Kidney epithelial cell (primary cell): ENCODE measurements at places on chromosomes 1 and 21. TPM values are rescaled to one million over a fixed set of nuclear protein-coding genes. Genes with fewer than 3 reads are reported as not detected.

Gene FCRL1
- not detected in 2 replicates for total RNA-seq

Gene SYT14
- 28.1 and 32.6 TPM in 2 replicates for total RNA-seq

Gene NUAK2
- total RNA-seq, result 139 and 140 TPM in 2 replicates

Gene DMRTA2
- total RNA-seq, result not detected in 2 replicates

Gene KRTAP13-2
- total RNA-seq, result not detected in 2 replicates

Gene MTMR11
- total RNA-seq, result 14.1 and 27.9 TPM in 2 replicates

Gene CFAP74
- total RNA-seq, result not detected in 2 replicates

Gene DEPDC1
- total RNA-seq, result 8.9 and 10.7 TPM in 2 replicates

Gene TNNT2
- 0.08 and 0.89 TPM in 2 replicates for total RNA-seq

Gene LCE2B
- not detected in 2 replicates for total RNA-seq

Gene CERS2
- 138 and 143 TPM in 2 replicates for total RNA-seq

Gene RYR2
- total RNA-seq, result not detected in 2 replicates

Gene HSPG2
- 122 and 152 TPM in 2 replicates for total RNA-seq

Gene ASAP3
- total RNA-seq, result 17.7 and 27.1 TPM in 2 replicates

Gene TRIM46
- total RNA-seq, result 7.1 and 9.1 TPM in 2 replicates

Gene CELSR2
- 18.1 and 19.4 TPM in 2 replicates for total RNA-seq

Gene RAB13
- 46.3 and 48.7 TPM in 2 replicates for total RNA-seq

Gene S100A7
- total RNA-seq, result not detected in 2 replicates

Gene VHLL
- total RNA-seq, result not detected in 2 replicates

Gene DISP1
- 4.7 and 7.1 TPM in 2 replicates for total RNA-seq

Gene CHML
- 15.3 and 20.5 TPM in 2 replicates for total RNA-seq

Gene DCDC2B
- total RNA-seq, result not detected in 2 replicates

Gene S100A8
- total RNA-seq, result not detected in 2 replicates

Gene PLA2G2D
- total RNA-seq, result not detected in 2 replicates

Gene MATN1
- total RNA-seq, result 0.04 TPM in 1 of 2 replicates, not detected in the other

Gene AK5
- total RNA-seq, result 1.8 and 8.6 TPM in 2 replicates

Gene PAPPA2
- total RNA-seq, result 6.9 and 7.1 TPM in 2 replicates

Gene AKR7A2
- total RNA-seq, result 85.6 and 97.4 TPM in 2 replicates

Gene FALEC
- total RNA-seq, result not detected in 2 replicates

Gene CD1C
- total RNA-seq, result not detected in 2 replicates
